ENCODE measurements at places on chromosomes 5 and 9.
A peak's percentile ranks its signal among the peaks of the same experiment; 100 is the strongest.

GRCh38 chr5:103166706-103167105 lies 46.6 kb downstream of the PPIP5K2 start:
- no peak for DNase-seq

DNA sequence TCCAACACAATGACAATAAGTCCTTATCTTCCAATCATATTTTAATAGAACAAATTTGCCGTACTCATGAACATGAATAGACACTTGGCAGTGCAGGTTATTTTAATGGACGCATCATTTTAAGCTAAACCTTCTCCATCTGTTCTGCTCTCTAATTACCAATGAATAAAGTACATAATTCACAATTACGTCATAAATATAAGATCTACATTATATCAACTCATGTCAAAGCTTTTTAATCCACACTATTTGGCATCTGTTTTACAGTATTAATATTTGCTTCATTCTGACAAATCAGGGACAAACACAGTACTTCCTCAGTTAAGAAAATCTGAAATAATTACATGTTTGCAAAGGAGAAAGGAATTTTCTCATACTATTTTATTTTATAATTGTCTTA lies 344.1 kb upstream of the DMAC1 start:
- DNase-seq = no peak

DNA sequence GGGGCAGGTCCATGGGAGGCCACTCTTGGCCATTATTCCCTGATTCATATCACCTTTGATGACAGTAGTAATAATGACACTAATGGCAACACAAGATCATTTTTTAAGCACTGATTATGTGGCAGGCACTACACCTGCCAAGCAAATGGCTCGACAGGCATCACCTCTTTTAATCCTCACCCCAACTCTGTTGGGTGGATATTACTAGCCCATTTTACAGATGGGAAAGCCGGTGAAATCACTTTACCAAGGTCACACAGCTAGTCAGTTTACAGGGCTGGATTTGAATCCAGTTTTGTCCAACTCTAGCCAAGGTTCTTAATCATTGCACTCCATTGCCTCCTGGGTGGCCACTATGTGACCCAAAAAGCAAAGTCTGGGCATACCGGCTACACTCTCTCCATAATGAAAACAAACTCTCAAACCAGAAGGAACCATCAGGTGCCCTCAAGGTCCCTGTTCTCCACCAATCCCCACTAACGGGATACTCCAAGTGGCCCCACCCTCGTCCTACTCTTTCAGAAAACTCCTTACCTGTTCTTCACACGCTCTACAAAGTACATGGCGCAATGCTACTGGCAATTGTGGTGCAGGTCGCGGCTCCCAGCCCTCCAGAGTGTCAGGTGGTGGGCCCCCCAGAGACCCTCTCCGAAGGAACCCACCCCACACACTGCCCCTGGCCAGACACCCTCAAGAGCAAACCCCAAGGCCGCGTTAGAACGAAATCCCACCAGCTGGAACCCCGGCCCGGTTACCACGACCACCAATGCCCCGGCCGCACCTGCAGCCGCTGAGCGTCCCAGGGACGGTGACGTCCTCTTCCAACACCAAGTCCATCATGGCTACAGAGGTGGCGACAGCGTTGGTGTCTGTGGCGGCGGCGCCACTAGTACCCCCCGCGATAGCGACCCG lies 572 bp downstream of the CDK5RAP2 start:
- no peak for DNase-seq

- no peak for DNase-seq
Measured at GRCh38 chr9:2424619-2425033, 197.0 kb upstream of the VLDLR start.

DNA sequence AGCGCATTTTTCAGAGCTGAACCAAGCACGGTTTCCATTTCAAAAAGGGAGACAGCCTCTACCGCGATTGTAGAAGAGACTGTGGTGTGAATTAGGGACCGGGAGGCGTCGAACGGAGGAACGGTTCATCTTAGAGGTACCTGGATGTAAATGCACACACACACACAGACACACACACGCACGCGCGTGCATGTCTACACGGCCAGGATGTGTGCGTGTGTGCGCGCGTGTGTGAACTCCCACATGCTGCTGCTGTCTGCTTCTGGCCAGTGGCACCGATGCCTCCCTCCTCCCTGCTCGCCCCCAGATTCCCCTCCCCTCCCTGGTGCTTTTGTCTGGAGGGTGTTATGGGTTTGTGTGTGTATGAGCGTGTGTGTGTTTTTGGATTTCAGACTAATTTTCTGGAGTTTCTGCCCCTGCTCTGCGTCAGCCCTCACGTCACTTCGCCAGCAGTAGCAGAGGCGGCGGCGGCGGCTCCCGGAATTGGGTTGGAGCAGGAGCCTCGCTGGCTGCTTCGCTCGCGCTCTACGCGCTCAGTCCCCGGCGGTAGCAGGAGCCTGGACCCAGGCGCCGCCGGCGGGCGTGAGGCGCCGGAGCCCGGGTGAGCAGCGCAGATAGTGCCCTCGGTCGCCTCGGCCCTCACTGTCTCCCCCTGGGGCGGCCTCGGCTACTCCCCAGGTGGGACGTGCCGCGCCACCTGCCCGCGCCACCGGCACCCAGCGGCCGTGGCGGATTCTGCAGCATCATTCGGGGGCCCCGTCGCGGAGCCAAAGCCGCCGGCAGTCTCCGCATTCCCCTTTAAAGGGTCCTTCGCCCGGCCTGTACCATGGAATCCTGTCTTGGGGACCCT lies at the start of gene NTRK2:
TSS of gene NTRK2 (plus strand) at position 442 of the 850 bp plus-strand sequence. CDS start 1,020 bp downstream, outside the sequence.
- peak; percentile 75 for DNase-seq

DNA sequence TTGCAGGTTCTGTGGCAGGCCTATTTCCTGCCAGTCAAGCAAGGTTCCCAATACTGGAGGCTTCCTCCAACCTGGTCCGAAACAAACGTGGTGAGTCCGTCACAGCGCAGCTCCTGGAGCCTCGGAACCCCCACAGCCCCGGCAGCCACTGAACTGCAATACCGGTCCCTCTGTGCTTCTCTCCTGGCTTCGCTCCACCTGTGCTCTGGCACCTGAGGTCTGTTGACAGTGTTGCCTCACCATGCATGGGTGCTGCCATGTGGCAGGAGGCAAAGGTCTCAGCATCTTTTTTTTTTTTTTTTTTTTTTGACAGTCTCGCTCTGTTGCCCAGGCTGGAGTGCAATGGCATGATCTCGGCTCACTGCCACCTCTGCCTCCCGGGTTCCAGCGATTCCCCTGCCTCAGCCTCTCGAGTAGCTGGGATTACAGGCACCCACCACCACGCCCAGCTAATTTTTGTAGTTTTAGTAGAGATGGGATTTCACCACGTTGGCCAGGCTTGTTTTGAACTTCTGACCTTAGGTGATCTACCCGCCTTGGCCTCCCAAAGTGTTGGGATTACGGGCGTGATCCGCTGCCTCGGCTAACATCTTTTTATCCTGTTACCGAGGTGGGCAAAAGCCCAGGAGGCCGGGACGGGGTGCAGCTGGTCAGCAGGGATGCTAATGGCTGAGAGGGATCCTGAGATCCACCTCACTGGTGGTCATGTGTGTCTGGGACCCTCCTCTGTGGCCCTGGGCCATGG lies 57.1 kb upstream of the RNU6ATAC start:
- no peak for DNase-seq

- no peak for DNase-seq
Measured at GRCh38 chr5:14316471-14316870, 173.3 kb downstream of the TRIO start.

- DNase-seq = no peak
Measured at GRCh38 chr5:66315784-66316183, 171.7 kb downstream of the SREK1 start.

DNA sequence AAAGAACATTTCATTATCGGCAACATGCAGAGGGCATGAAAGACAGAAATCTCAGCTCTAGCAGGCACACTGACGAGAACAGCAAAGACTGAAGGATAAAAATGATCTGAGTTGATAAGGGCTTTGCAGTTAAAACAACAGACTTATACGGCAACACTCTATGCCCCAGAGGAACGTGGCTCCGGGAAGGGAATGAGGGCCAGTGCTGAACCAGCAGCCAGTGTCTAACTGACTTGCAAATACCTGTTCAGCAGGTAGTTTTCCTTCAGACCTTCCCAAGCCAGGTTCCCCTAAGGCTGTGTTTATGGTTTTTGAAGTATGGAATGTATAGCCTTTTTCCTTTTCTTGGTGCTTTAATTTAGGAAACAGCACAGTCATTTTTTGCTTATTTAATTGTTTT lies 121.3 kb upstream of the CDH18 start:
- no peak for DNase-seq

DNA sequence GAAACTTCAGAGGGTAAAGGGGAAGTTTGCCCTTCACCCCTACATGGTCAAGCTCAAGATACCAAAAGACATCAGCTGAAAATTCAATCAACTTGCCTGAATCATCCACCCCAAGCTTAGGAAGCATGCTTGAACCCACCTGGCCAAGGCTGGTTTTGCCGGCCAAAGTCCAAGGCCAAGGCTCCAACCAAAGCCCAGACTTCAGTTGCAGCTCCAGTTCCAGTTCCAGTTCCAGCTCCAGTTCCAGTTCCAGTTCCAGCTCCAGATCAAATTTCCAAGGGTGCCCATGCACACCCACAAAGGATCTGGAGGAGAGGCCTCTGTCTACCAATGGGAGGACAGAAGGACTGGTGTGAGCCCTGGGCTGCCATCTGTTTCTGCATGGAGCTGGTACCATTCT lies 4.6 kb upstream of the SERINC5 start:
- DNase-seq = no peak

DNA sequence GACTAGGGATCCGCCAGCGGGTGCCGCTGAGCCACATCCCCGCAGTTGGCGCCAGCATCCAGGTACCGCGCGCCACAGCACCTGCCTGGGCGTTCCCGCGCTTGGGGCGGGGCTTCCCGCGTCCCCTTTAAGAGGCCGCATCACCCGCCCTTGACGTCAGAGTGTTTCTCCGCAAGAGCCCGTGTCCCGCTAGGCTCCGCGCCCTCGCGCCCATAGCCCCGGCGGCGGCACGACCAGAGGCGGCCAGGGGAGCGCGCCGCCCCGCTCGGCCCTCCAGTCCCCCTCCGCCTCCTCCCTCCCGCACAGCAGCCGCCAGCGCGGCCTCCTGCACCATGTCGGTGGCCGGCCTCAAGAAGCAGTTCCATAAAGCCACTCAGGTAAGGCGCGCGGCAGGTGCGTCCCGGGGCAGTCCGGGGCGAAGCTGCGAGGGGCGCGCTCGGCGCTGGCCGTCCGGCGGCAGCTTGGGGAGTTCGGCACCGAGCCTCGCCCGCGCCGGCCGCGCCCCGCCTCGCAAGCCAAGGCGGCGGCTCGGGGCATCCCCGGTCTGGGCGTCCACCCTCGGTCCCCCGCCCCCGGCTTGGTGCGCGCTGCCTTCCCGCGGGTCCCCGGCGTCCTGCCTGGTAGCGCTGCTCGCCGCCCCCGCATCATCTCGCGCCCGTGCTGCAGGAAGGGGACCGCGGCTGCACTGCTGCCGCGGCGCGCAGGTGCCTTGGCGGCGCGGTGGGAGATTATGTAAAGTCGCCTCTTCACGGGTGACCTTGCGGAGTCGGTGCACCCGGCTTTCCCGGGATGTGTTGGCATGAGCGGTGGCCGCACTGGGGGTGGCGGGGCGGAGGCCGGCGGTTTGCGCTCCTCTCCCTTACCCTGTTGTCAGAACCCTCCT lies at the start of gene SH3GL2:
TSS of gene SH3GL2 (plus strand) at position 156 of the 883 bp plus-strand sequence.
- DNase-seq = peak; percentile 25

- peak; percentile 3 for DNase-seq
Measured at GRCh38 chr5:68745448-68745847, 348.4 kb upstream of the SLC30A5 start.

- no peak for DNase-seq
Measured at GRCh38 chr5:157519579-157520253, 55.9 kb downstream of the ADAM19 start.

- no peak for DNase-seq
Measured at GRCh38 chr5:140591747-140592372, 27.2 kb downstream of the SLC35A4 start.

DNA sequence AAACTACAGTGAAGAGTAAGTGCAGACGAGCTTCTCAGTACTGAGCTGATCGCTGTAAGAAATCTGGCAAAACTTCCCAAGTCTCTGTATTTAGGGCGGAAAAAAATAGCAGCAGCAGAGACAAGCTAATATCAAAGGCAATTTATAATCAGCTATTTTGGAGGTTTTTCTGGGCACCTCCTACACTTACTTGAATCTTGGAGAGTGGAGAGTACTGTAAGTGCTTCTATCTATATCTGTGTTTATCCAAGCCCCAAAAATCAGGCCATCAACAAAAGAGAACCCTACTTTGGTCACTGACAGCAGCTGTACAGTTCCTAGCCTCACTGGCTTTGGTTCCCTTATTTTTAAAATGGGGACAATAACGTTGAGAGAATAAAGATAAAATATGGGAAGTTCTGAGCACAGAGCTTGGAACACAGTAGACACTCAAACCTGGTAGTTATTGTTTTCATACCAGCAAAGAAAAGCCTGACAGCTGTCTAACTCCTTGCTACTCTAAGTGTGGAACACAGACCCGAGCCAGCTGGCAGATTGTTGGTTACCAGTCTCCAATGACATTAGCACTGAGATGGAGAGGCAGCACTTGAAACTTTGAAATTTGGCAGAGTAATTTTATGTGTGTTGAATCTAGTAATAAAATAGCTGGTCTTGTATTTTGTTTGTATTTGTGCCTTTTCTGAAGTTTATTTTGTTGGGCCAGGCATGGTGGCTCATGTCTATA lies 96.0 kb upstream of the SLC28A3 start:
- peak; percentile 6 for DNase-seq

DNA sequence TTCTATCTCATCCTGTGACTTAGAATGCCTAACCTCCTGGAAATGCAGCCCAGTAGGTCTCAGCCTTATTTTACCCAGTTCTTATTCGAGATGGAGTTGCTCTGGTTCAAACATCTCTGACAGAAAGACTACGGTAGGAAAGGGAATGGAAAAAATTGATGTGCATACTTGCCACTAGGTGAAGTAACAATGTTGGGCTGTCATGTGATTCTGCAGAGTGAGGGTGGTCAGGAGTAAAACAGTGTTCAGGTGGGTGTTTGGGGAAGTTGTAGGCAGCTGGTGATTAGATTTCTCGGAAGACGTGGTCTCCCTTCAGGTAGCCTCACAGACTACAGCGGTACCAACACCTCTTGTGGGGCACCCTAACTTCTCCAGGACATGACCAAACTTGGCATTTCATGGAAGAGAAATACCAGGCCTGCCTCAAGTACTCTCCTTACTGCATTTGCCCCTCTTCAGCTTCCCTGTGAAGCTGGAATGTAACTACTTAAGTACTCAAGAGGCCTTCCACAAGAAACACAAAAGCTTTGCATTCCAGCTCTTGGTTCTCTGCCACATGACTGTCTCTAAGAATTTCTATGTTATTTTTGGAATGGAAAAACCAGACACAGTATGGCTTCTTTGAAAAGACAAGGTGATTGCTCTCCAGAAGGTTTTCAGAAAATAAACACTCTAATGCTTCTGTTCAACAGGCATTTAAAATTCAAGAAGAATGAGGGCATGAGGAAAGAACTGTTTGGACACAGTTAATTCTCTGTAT lies 17.4 kb upstream of the ENTREP1 start:
- no peak for DNase-seq

All from anterior cingulate cortex (tissue), 58 donors.